ENCODE measurements at places on chromosomes 1 and 21.

GRCh38 chr1:179234863-179235262 is 5.4 kb upstream of the ABL2 start:
- DNase-seq = no peak

- DNase-seq = no peak
Observed at GRCh38 chr1:243406424-243406823, 150.6 kb downstream of the SDCCAG8 start.

- DNase-seq = no peak
Observed at GRCh38 chr1:93845538-93846205, 33.3 kb downstream of the DNTTIP2 start.

- no peak for DNase-seq
Observed at GRCh38 chr1:15620902-15621682, 3.8 kb downstream of the DDI2 start.

DNA sequence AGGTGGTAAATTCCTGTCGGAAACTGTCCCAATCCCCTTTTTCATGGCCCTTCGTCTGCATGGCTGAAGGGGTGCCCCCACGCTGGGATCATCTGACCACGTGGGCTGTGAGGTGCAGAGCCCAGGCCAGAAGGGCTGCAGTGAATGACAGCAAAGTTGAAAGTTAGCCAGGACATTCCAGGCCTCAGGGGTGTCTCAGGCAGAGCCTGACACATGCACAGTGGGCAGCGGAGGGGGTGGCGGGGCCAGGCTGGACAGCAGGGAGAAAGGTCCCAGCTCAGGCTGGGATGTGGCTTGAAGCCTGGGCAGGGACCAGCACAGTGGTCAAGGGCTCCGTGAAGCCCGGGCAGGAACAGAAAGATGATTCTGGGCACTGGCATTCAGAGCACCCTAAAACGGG is 49.6 kb downstream of the GRIK3 start:
- DNase-seq = no peak

DNA sequence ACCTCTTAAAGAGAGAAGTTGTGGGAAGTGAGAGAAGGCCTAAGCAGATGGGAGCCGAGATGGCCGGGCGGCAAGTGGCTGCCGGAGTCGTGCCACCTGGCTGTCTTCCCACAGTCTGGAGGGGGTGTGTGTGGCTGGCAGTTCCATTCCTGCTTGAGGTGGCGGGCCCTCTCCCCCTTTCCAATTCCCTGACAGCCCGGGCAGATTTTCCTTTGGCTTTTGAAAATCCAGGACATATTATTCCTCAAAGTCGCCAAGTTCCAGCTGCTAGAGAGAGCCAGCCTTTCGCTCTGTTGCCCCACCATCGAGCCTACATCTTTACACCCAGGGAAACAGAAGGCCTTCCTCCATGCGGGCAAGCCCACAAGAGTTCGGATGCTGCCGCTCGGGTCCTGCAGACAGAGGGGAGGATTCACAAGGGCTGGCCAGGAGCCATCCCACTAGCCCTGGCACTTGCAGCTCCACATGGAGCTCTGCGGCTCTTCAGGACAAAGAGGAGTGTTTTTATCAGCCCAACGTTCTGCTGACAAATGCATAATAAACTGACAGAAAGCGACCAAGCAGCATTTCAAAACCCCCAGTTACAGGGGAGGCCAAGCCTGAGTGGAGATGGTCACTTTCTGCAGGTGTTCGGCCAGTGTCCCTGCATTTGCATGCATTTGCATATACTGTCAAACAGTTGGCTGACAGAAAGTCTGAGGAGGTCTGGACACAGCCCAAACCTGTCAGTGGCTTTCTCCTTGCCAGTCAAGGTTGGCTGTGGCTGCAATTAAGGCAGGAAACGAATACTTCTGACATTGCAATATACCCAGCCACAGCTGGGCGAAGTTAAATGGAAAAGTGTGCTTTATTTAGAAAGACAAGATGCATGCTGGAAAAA is 45.9 kb downstream of the OLIG1 start:
- DNase-seq = no peak

DNA sequence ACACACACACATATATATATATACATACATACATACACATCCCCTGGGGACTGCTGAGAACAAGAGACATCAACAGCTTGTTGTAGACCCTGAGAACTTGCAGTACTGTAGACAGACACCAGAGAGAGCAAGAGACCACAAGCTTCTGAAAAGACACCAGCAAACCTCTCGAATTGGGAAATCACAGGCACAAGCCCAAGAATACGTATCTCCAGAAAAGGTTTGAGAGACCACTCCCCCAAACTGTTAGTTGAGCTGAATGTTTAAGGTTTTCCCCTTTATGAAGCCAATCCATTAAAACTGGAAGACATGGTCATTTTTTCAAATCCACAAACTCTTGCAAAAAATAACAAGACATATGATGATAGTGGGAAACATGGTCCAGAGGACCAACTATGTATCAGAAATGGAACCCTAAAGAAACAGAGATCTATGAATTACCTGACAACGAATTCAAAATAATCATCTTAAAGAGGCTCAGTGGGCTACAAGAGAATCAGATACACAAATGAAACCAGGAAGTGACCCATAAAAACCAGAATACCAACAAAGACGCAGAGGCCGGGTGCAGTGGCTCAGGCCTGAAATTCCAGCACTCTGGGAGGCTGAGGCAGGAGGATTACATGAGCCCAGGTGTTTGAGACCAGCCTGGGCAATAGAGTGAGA is 45.1 kb downstream of the SLC2A1 start:
- no peak for DNase-seq

DNA sequence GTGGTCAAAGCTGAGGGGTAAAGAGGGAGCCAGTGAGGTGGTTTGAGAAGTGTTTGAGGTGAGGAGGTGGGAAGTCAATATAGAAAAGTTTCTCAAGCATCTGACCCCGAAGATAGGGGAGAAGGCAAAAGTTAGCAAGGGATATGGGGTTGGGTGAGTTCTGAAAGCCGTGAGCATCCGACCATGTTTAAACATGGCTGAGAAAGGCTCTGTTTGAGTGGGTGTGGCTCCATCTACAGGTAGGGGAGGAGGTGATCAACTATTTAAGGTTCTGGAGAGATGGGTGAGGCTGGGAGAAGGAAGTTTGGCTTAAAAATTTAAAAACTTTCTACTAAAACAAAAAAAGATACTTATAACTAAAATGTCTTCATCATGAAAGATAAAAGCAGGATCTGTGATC is 273.8 kb downstream of the KCNJ6 start:
- no peak for DNase-seq

DNA sequence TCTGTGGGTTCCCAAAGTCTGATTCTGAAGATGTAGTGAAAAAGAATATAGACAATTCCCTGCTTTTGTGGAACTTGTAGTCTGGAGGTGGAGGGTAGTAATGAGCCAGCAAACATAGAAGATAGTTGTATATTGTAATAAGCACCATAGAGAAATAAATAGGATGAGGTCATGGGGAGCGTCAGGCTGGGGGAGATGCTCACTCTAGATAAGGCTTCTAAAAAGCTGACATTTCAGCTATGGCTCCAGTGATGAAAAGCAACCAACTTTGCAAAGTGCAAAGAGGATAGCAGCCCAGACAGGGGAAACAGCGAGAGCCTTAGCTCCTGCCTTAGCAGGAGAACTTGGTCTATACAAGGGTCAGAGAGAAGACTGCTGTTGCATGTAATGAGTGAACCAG is 98.0 kb upstream of the RALGPS2 start:
- DNase-seq = no peak

DNA sequence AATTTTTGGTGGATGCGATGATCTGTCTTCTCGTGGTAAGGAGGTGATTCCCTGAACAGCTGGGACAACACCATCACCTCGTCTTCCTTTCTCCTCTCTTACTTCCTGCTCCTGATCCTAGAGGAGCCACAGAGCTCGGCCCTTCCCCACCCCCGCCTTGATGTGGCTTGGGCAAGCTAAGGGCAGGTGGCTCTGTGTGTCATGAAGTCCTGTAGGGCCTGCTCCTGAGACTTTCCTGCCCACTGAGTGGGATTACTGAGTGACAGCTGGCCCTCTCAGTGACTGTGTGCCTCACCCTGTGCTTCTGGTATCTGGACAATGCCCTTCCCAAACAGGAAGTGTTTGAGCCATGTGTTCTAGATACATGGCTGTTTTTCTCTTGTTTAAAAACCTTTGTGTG is 153.0 kb downstream of the KCNJ6 start:
- no peak for DNase-seq

GRCh38 chr1:19654386-19654785 is 10.3 kb downstream of the NBL1 start:
- no peak for DNase-seq

- DNase-seq = no peak
Observed at GRCh38 chr1:221910222-221910621, 168.3 kb upstream of the DUSP10 start.

- DNase-seq = no peak
Observed at GRCh38 chr1:171904778-171905450, 63.6 kb downstream of the DNM3 start.
